Cerebellar nuclear complex (tissue), 1 donor: ENCODE measurements at places on chromosomes 1 and 21.

DNA sequence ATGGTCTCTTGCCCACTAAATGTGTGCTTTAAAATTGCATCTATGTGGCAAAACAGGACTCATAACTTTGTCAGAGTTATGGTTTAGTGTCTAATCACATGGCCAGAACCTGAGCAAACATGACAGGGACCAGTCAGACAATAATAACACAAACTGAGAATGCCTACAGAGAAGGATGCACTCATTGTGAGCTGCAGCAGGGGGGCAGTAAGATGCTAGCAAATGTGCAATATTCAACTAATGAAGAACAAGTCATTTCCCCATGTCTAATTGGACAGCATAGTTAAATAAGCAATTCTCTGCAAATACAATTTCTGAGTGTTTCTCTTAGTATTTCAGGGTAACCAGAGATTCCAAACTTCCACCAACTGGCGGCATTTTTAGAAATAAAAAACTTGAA lies 30.8 kb downstream of the SPAG17 start:
- DNase-seq: no peak

GRCh38 chr1:6321205-6321604 lies 60.3 kb upstream of the GPR153 start:
- no peak for DNase-seq

DNA sequence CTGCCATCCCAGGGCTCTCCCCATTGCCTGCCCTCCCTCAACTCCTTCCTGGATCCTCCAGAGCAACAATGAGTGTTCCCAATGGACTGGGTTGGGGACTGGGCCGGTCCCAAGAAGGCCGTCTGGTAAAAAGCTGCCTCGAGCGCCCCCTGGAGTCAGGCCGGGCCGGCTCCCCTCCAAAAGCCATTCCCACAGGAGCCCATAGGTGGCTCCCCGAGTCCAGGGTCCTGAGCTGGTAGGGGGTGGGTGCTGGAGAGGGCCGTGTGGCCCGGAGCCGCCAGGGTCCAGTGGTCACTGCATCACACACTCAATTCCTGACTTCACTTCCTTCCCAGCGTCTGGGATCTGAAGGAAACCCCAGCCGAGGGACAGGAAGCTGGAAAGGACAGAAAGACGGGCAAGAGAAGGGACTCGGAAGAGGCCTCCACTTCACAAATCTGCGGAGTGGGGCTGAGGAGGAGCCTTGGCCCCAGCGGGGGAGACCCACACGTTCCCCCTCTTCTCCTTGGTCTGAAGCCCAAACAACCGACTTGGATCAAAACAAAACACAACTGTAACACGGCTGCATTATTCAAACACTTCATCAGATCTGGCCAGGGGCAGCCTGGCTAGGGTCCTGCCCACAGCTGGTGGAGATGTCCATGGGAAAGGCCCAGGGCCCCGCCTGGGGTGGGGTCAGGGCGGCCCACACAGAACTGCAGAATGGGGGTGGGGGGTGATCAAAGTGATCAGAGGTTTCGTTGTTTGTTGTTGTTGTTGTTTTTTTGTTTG lies 10.9 kb upstream of the ALDH4A1 start:
- no peak for DNase-seq

- DNase-seq: no peak
Measured at GRCh38 chr1:65113298-65113697, 34.7 kb upstream of the AK4 start.

DNA sequence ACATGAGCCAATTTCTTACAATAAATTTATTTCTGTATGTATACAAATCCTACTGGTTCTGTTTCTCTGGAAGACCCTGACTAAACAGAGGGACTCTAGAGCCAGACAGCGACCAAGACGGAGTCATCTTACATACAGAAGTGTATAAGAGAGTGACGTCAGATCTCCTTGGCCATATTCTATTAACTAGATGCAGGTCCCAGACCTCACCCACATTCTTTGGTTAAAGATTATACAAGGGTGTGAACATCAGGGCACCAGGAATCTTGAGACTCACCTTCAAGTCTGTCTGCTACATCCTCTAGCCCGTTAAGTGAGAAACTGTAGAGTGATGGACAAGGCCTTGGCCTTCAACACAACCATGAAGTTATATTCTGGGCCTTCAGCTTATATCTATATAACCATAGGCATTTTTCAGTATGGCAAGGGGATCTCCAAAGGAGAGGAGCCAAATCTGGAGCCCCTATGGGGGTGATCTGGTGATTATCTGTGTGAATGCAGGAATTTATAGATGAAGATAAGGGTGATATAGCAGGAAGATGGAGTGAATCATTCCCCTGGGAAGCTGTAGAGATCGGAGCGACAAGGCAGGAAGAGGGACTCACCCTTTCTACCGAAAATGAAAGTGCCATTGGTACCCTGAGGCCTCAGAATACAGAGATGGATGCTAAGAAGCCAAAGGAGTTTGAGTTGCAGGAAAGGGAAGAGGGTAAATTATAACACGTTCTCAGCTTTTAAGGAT lies 83.9 kb downstream of the ADAMTS1 start:
- DNase-seq: no peak
